LHCN-M2 (cell line): ENCODE measurements at places on chromosomes 13 and 19. TPM values are rescaled to one million over a fixed set of nuclear protein-coding genes. Genes with fewer than 3 reads are reported as not detected.

DNA sequence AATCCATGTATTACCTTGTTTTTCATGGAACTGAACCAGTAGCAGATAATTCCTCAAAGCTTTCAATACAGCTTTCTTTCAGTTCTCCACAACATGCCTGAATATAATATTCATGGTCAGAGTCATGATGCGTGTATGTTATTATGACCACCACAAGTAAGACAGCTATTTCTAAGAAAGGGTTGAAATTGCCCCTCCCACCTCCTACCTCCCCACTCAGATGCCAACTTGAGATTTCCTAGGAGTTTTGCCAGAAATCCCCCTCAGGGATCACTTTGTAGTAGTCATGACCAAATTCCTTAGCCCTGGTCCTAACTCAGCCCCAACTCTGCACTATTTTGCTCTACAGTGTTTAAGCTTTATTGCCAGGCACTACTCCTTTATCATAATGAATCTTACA is 69.9 kb upstream of the RAP2A start:
- no peak for DNase-seq

GRCh38 chr19:10454267-10454666 is 33.9 kb downstream of the PDE4A start:
- peak; percentile 40 for DNase-seq

DNA sequence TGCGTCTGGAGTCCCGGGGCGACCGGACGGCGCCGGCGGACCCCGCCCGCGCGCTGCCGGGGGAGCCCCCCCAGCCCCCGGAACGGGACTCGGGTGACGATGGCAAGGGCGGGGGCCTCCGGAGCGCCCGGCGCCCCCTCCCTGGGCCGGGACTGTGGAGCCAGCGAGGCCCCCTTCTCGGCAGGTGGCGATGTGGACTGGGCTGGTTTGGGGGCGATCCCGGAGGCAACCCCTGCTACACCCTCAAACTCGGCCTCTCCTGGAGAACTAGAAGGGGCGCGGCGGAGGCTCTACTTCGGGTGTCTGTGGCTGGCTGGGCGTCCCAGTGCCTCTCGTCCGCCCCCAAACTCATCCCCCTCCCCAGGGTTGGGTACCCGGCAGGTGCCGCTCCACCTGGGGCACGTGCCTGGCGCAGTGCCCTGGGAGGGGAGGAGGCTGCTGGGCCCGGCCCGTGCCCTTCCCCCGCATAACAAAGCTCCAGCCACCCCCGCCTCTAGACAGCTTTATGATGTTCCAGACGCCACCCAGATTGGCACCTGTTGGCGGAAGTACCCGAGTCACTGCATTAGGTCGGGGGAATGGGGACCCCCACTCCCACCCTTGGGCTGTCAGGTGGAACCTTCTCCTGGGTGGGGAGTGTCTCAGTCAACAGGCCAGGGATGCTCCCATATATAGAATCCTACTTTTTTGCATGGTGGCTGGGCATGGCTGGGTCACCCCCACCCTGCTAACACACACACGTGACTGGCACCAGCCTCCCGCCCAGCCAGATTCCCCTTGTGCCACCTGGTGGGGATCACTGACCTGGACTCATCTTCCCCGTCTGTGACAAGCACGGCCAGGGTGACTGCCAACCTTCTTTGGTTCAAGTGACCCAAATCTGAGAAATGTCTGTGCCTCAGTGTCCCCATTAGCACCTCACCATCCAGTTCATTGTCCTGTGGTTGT is 722 bp downstream of the PKN1 start:
- DNase-seq: no peak

GRCh38 chr13:112752211-112752610 is 62.4 kb downstream of the ATP11A start:
- DNase-seq: no peak

GRCh38 chr19:19388568-19389555 is 16.6 kb upstream of the GATAD2A start:
- no peak for DNase-seq

- DNase-seq: no peak
Observed at GRCh38 chr19:4372165-4373012, 28.0 kb downstream of the SH3GL1 start.

CNN2 gene
- 130 and 145 TPM in 2 replicates for total RNA-seq

DNA sequence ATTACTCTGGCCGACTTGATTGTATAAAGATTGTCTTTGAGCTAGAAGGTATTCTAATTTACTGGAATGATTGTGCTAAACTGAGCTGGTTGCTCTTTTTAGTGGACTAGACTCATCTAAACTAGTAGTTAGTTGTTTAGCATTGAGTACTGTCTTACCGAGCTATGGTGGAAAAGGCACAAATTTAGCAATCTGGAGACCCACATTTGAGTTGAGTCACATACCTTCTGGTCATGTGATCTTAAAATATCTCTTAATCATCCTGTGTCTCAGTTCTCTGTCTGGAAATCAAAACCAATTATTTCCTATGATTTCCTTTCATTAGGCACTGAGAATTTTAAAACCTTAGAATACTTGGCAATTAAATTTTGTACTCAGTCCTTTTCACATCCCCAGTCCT is 349.5 kb downstream of the IRS2 start:
- peak; percentile 5 for DNase-seq

GRCh38 chr19:5001615-5002014 is 32.7 kb downstream of the KDM4B start:
- peak; percentile 54 for DNase-seq

DNA sequence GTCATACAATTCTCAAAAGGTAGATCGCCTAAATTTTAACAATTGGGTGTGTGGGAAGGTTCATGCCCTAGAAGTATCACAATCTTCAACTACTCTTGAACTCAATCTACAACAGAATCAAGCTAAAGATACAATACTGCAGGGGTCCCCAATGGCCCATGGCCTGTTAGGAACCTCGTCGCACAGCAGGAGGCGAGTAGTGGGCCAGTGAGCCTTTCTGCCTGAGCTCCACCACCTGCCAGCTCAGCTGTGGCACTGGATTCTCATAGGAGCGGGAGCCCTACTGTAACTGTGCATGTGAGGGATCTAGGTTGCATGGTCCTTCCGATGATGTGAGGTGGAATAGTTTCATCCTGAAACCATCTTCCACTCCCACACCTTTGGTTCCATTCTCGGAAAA is 230.6 kb downstream of the KLF12 start:
- no peak for DNase-seq

DNA sequence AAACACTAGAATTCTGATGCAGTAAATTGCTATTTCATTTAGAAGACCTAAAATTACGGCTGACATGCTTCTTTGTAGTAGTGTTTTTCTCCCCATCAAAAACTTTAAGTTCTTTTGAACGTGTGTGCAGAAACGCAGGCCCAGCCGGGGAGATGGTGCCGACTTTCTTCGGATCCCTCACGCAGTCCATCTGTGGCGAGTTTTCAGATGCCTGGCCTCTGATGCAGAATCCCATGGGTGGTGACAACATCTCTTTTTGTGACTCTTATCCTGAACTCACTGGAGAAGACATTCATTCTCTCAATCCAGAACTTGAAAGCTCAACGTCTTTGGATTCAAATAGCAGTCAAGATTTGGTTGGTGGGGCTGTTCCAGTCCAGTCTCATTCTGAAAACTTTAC is 98.3 kb downstream of the TNFRSF19 start:
- DNase-seq: no peak

- DNase-seq: no peak
Observed at GRCh38 chr13:42164557-42165125, 107.3 kb upstream of the AKAP11 start.

GRCh38 chr19:20209051-20209450 is 42.0 kb downstream of the ZNF486 start:
- DNase-seq: no peak

DNA sequence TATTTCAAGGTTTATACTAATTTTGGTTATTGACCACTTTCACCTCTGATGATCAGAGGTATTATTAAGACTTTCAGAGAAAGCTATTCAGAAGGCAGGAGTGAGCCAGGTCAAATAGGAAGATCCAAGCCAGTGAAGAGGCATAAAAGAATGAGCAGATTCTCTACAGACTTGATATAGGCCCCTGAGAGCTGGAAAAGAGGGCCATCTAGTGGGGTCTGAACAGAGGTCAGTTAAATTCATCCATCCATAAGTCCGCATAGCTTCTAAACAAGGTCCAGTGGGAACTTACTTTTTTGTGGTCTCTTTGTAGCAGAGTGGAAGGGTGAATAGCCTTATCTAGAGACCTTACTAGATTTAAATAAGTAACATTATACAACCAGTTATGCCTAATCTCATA is 126.6 kb upstream of the UFM1 start:
- peak; percentile 54 for DNase-seq

GRCh38 chr19:35123573-35123972 is 8.0 kb downstream of the FXYD3 start:
- peak; percentile 62 for DNase-seq
